HepG2 (cell line): ENCODE measurements at places on chromosomes 12 and 14.

DNA sequence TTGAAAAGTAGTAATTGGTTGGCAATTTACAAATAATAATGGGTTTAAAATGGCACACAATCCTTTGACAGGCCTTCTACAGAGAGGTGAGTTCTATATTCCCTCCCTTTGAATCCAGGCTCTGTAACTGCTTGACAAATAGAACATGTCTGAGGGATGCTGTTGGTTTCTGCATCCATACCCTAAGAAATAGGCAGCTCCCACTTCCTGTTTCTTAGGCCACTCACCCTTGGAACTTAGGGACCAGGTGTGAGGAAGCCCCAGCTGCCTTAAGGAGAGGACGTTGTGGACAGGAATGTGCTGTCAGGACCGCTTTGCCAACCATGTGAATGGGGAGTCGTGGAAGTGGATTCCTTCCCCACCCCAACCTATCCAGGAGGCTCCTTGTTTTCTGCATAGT is 59.4 kb downstream of the LMNTD1 start:
- H3K4me3 ChIP-seq: no peak overlapping the region
- no peak for DNase-seq
- no peak overlapping the region for H3K27ac ChIP-seq
- no peaks in the 10 kb centered on the region for H3K27me3 ChIP-seq
- H3K36me3 ChIP-seq: no peaks in the 10 kb centered on the region
- peaks cover 8% of the 10 kb centered on the region; the same call in 1 of the 2 replicates for H3K4me1 ChIP-seq

DNA sequence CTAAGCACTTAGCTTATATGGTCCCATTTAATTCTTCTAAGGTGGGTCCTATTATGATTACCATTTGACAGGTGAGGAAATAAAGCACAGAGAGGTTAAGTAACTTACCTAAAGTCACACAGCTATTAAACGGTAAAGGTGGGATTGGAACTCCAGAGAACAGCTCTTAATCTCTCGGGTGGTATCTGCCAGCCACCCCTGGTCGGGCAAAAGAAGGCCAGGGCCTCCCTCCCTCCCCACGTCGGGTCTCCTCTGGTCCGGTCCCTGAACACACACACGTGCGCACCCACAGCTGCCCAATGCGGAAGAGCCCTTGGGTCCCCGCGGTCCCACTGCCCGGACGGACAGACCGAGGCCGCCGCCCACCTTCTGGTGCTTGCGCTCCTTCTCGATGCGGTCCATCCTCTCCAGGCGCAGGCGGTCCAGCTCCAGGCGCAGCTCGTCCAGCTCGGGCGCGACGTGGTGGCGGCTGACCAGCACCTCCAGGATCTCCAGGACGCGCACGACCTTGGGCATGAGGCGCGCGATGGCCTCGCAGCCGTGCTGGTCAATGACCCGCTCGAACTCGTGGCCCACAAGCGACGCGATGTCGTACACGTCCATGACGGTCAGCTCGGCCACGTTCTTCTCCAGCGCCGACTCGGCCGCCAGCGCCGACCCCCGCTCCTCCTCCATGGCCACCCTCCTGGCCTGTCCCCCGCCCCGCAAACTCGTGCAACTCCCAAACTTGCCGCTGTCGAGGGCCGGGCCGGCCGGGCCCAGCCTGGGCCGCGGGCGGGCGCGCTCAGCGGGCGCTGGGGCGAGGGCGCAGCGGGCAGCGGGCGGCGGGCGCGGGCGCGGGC is 490 bp downstream of the RILPL1 start:
- peak overlapping the region; percentile 85 for H3K4me3 ChIP-seq
- H3K27me3 ChIP-seq: no peaks in the 10 kb centered on the region
- H3K4me1 ChIP-seq: peaks cover 40% of the 10 kb centered on the region
- H3K27ac ChIP-seq: peak overlapping the region; percentile 76

GRCh38 chr12:61713121-61713520 is 547.1 kb upstream of the USP15 start:
- no peaks in the 10 kb centered on the region for H3K4me1 ChIP-seq
- no peaks in the 10 kb centered on the region for H3K36me3 ChIP-seq
- H3K27me3 ChIP-seq: no peaks in the 10 kb centered on the region
- DNase-seq: no peak

GRCh38 chr14:55433880-55434804 is 6.3 kb downstream of the TBPL2 start:
- H3K36me3 ChIP-seq: no peaks in the 10 kb centered on the region
- no peaks in the 10 kb centered on the region for H3K27me3 ChIP-seq
- H3K27ac ChIP-seq: no peak overlapping the region
- H3K4me3 ChIP-seq: no peak overlapping the region

DNA sequence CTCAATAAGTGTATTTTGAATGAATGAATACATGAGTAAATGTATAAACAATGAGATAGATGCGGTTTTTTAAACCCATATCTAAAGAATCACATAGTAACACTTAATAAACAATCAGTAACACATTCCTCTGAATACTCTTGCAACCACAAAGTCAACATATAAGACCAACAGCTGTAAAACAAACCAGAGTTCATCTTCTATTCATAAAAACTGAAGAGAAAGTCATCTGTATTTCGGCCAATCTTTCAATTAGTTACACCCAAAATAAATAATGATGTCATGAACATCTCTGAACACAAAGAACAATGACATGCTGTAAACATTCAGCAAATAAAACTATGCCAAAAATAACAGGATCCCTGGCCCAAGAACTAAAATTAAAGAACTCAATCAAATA is 47.2 kb downstream of the ARMH4 start:
- no peak overlapping the region for H3K27ac ChIP-seq
- H3K36me3 ChIP-seq: no peaks in the 10 kb centered on the region
- H3K4me3 ChIP-seq: no peak overlapping the region
- H3K27me3 ChIP-seq: no peaks in the 10 kb centered on the region
- H3K4me1 ChIP-seq: no peaks in the 10 kb centered on the region
- no peak for DNase-seq

- peak overlapping the region; percentile 66 for H3K27ac ChIP-seq
- H3K4me3 ChIP-seq: peak overlapping the region; percentile 58
- peaks cover 6% of the 10 kb centered on the region for H3K4me1 ChIP-seq
- H3K36me3 ChIP-seq: no peaks in the 10 kb centered on the region
Observed at GRCh38 chr14:83638748-83639504, 1891.0 kb upstream of the FLRT2 start.

DNA sequence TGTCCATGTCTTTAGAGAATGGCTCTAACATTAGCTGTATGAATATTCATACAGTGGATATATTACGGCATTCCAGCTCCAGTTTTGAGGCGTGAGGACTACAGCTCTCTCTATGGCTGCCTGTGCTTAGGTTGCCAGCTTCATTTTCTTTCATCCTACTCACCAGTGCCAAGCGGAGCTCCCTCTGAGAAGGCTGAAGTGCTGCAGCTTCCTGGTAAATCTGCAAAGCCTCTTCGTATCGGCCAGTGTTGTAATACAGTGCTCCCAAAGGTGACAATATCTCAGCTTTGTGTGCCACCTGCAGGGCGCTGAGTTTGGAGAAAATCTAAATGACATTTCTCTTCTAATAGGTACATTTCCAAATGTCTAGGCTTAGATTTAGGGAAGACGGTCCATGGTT is 19.8 kb upstream of the OVCH1 start:
- H3K27ac ChIP-seq: no peak overlapping the region
- no peaks in the 10 kb centered on the region for H3K4me1 ChIP-seq
- no peak for DNase-seq
- H3K4me3 ChIP-seq: no peak overlapping the region

DNA sequence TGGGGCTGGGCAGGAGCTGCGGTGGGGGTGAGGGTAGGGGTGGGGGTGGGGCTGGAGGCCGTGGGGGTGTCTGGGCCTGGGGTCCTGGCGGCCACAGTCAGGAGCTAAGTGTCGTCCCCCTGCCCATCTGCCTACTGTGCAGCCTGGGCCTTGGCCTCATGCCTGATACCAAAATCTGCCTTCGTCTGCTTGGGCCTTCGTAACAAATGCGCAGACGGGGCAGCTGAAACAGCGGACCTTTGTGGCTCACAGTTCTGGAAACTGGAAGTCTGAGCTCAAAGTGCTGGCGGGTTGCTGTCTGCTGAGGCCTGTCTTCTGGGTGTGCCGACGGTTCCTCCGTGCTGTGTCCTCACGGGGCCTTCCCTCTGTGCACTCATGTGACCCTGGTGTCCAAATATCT is 61.7 kb downstream of the KIF26A start:
- H3K4me3 ChIP-seq: no peak overlapping the region
- H3K27me3 ChIP-seq: peaks cover 6% of the 10 kb centered on the region
- H3K27ac ChIP-seq: no peak overlapping the region
- no peak for DNase-seq

DNA sequence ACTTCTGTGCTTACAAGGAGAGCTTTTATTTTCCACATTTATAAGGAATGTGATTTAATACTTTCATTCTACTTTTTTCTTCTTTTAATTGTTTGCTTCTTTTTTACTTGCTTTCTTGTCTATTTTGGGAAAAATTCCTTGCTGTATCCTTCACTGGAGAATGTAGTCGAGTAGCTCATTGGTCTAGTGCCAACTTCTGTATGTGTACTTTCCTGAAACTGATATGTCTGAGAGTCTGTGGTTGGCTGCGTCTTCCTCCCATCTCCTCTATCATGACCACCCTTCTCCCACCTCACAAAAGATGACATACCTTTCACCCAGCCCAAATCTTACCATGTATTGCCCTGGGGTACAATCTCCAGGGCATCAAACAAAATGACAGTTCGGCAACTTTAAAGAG is 51.8 kb downstream of the MSRB3 start:
- H3K4me1 ChIP-seq: peaks cover 40% of the 10 kb centered on the region
- no peaks in the 10 kb centered on the region for H3K36me3 ChIP-seq
- H3K4me3 ChIP-seq: no peak overlapping the region

DNA sequence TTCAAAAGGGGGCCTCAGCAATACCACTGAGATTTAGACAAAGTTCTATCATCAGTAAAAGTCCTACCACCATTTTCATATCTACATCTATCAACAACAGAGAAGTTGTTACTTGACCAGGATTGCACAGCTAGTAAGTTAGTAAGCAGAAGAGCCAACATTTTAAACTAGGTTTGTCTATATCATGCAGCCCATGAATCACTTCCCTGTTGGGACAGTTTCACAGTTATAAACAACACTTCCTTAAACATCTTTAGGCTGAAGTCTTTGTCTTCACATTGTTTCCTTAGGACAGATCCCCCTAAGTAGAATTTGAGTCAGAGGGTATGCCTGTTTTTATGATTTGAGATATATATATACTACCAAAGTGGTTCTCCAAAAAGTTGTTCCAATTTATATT is 68.5 kb downstream of the DAO start:
- H3K4me1 ChIP-seq: peaks cover 20% of the 10 kb centered on the region
- DNase-seq: no peak
- H3K36me3 ChIP-seq: no peaks in the 10 kb centered on the region
- H3K27ac ChIP-seq: no peak overlapping the region
- H3K27me3 ChIP-seq: no peaks in the 10 kb centered on the region; the same call in 1 of the 2 replicates
- H3K4me3 ChIP-seq: no peak overlapping the region

DNA sequence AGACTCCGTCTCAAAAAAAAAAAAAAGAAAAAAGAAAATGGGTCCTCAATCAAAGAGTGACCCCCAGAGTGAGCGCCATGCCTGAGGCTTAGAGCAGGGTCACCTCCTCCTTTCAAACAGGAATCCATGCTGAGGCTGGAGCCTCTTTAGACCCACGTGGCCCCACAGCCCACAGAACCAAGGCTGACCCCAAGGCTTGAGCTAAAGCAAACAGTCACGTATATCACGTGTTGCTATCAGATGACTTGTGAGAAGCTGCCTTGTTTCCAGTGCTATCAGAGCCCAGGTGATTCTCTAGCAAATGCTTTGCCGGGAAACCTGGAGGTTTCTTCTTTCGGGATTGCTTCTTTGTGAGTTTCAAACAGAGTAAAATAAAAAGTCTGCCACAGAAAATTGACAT is 31.7 kb upstream of the DYNC1H1 start:
- no peak overlapping the region for H3K4me3 ChIP-seq
- H3K4me1 ChIP-seq: peaks cover 16% of the 10 kb centered on the region
- H3K27me3 ChIP-seq: no peaks in the 10 kb centered on the region
- no peak overlapping the region for H3K27ac ChIP-seq
- H3K36me3 ChIP-seq: no peaks in the 10 kb centered on the region

GRCh38 chr14:54570047-54570446 is 3.1 kb downstream of the SAMD4A start:
- no peak overlapping the region for H3K27ac ChIP-seq
- H3K36me3 ChIP-seq: peaks cover 46% of the 10 kb centered on the region
- H3K4me3 ChIP-seq: peak overlapping the region; percentile 93
- H3K27me3 ChIP-seq: no peaks in the 10 kb centered on the region
- H3K4me1 ChIP-seq: peaks cover 44% of the 10 kb centered on the region

DNA sequence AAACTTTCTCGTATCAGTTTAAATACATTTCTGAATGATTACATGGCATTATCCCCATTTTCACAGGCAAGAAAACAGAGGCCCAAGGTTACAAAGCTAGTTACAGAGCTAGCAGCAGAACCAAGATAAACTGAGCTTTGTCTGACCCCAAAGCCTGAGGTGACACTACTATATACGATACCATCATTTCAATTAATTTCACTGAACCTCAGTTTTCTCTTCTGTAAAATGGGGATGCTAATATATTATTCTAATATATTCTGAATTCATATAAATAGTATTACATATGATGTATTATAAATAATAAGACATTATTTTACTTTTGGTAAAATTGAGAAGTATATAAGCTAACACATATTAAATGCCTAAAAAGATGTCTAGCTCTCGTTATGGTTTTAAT is 143.3 kb downstream of the NRXN3 start:
- H3K36me3 ChIP-seq: no peaks in the 10 kb centered on the region
- H3K27ac ChIP-seq: no peak overlapping the region
- no peak for DNase-seq
- H3K4me3 ChIP-seq: no peak overlapping the region
- no peaks in the 10 kb centered on the region for H3K4me1 ChIP-seq

GRCh38 chr12:129719416-129719815 is 184.4 kb downstream of the TMEM132D start:
- no peaks in the 10 kb centered on the region for H3K27me3 ChIP-seq
- H3K36me3 ChIP-seq: no peaks in the 10 kb centered on the region
- H3K27ac ChIP-seq: no peak overlapping the region
- no peaks in the 10 kb centered on the region for H3K4me1 ChIP-seq
- DNase-seq: no peak
- H3K4me3 ChIP-seq: no peak overlapping the region

DNA sequence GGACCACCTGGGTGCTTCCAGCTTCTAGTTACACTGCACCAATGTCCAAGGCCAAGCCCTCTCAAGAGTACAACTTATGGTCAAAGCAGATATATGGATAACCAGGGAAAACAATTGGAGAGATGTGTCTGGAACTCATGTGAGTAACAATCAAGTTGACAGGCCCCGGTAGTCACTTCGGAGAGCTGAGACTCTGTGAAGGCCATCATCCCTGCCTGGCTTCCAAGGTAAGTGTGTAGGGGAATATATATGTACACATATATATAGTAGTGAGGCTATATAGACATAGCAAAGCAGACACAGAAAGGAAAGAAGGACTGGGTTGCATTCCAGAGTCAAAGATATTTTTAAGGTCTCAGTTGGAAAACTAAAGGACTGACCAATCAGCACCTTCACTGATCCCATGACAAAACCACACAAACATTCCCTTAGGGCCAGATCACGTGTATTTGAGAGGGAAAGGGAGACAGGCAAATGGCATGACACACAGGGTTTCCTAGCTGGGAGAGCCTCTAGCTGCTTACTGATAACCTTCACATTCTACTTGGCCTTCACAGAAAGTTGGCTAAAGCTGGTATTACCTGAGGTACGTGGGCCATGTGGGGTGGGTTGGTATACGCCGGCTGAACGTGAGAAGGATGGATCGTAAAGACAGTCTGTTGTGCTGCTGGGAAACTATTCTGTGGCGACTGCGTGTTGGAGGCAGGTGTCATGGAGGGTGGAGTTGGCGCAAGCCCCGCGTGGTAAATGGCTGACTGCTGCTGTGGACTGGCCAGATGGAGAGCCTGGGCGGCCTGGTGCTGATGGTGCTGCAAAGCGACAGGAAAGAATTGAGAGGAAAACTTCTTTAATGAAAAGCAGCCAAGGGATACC is 50.0 kb downstream of the SH2B3 start:
- DNase-seq: no peak
- no peak overlapping the region for H3K27ac ChIP-seq
- H3K4me3 ChIP-seq: no peak overlapping the region
- no peaks in the 10 kb centered on the region for H3K27me3 ChIP-seq

- H3K36me3 ChIP-seq: no peaks in the 10 kb centered on the region
- DNase-seq: peak; percentile 78
Observed at GRCh38 chr12:122888232-122888752, 7.6 kb downstream of the VPS37B start.
